GM12878 (cell line): ENCODE measurements at places on chromosomes 3 and 15. TPM values are rescaled to one million over a fixed set of nuclear protein-coding genes. Genes with fewer than 3 reads are reported as not detected.
A peak's percentile ranks its signal among the peaks of the same experiment; 100 is the strongest.

DNA sequence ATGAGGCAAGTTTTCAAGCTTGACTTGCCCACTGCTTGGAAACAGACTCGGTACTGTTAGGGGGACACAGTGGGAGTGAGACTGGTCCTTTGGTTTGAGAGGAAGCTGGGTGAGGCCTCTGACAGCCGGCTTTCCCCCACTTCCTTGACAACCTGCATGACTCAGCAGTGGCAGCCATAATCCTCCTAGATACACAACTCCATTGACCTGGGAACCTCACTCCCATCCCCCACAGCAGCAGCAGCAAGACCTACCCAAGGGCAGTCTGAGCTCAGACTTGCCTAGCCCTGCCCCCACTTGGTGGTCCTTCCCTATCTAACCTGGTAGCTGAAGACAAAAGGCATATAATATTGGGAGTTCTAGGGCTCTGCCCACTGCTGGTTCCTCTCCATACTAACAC is 1043.5 kb upstream of the ALCAM start:
- no peaks in the 10 kb centered on the region for H3K36me3 ChIP-seq
- no peak overlapping the region for H3K4me3 ChIP-seq
- no peak for DNase-seq
- no peaks in the 10 kb centered on the region for H3K27me3 ChIP-seq
- H3K27ac ChIP-seq = no peak overlapping the region

- peaks cover 2% of the 10 kb centered on the region for H3K27me3 ChIP-seq
- no peak overlapping the region for H3K4me3 ChIP-seq
- H3K4me1 ChIP-seq = no peaks in the 10 kb centered on the region
- H3K27ac ChIP-seq = no peak overlapping the region
Observed at GRCh38 chr3:32603064-32603463, 32.4 kb upstream of the DYNC1LI1 start.

- DNase-seq = peak; percentile 98
- peaks cover 52% of the 10 kb centered on the region for H3K4me1 ChIP-seq
- no peak overlapping the region for H3K4me3 ChIP-seq
- no peaks in the 10 kb centered on the region for H3K36me3 ChIP-seq
Observed at GRCh38 chr3:126911162-126912026, 71.5 kb upstream of the PLXNA1 start.

DNA sequence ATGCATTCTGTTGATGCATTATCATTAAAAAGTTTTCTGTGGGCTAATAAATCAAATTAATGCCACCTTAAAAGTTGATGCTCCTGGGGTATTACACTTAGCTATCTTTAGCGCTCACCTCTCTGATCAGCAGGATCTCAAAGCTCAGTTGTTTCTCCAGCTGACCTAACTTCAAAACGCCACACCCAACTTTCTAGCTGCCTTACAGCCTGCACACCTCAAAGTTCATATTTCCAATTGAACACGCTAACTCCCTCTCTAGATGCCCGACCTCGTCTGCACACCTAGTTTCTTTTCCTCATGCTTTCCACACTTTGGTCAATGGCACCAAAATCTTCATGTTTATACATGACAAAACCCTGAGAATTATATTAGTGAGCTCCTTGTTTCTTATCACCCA is 98.2 kb upstream of the AGTR1 start:
- H3K27ac ChIP-seq = no peak overlapping the region
- H3K36me3 ChIP-seq = no peaks in the 10 kb centered on the region
- no peak overlapping the region for H3K4me3 ChIP-seq
- no peaks in the 10 kb centered on the region for H3K27me3 ChIP-seq
- DNase-seq = no peak

- peaks cover 7% of the 10 kb centered on the region for H3K36me3 ChIP-seq
- H3K27me3 ChIP-seq = no peaks in the 10 kb centered on the region
- DNase-seq = no peak
- no peak overlapping the region for H3K27ac ChIP-seq
- H3K4me1 ChIP-seq = peaks cover 3% of the 10 kb centered on the region; the same call in 1 of the 2 replicates
Observed at GRCh38 chr3:38509732-38510131, 13.6 kb downstream of the EXOG start.

- no peak overlapping the region for H3K27ac ChIP-seq
- H3K4me3 ChIP-seq = no peak overlapping the region
- no peaks in the 10 kb centered on the region for H3K27me3 ChIP-seq
- no peaks in the 10 kb centered on the region for H3K36me3 ChIP-seq
- H3K4me1 ChIP-seq = no peaks in the 10 kb centered on the region
- DNase-seq = no peak
Observed at GRCh38 chr15:25058080-25058785, 103.4 kb downstream of the SNRPN start.

- H3K4me3 ChIP-seq = no peak overlapping the region
- H3K27ac ChIP-seq = no peak overlapping the region
- no peaks in the 10 kb centered on the region for H3K36me3 ChIP-seq
Observed at GRCh38 chr15:93168910-93169309, 79.9 kb upstream of the RGMA start.

DNA sequence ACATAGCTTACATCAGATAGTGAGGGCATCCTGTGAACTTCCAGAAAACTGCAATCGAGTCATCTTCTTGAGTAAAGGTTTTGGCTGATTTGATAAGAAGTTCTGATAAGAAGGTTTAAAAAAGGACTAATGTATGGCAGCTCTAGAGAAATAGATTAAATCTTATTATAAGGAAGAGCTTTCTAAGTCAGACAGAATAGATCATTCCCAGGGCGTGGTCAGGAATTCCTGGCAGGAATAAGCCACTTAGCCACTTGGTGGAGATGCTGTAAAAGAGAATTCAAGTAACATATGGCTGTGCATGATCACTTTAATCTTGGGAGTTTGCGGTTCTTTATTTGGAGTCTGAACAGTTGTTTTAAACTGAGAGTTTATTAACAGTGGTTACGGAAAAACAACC is 17.4 kb downstream of the PGBD4 start:
- DNase-seq = no peak
- no peaks in the 10 kb centered on the region for H3K27me3 ChIP-seq
- H3K4me1 ChIP-seq = no peaks in the 10 kb centered on the region
- no peaks in the 10 kb centered on the region for H3K36me3 ChIP-seq
- no peak overlapping the region for H3K4me3 ChIP-seq

- H3K27me3 ChIP-seq = no peaks in the 10 kb centered on the region
- no peak for DNase-seq
- peaks cover 26% of the 10 kb centered on the region for H3K4me1 ChIP-seq
- H3K4me3 ChIP-seq = peak within 1 kb of the TSS; percentile 97
Observed at GRCh38 chr15:67542420-67543347, at the start of gene MAP2K5. TSS of gene MAP2K5 (plus strand) at chr15:67542703. CDS start at chr15:67543336, 633 bp downstream.

DNA sequence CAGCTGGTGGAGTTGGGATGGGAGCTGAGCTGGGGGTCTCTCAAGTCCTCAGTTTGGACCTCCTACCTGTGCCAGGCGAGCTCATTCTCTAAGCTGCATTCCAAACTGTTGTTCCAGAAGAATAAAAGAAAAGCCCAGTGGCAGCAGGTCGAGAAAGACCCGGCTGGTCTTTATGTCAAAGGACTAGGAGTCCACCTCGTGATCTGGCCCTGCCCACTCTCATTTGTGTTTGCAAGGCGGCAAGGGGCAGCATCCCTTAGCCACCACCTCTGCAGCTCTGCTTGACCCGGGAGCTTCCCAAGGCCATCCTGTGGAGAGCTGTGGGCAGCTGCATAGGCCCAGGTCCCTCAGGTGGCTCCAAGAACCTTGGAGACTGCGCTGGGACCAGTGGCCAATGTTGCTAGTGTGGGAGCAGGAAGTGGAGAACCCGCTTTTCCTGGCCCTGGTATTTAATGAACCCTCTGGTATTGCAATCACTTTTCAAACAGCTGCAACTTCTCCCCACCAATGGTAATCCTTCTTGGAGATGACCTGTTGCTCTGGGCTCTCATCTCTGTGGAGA is 30.9 kb downstream of the KY start:
- no peak overlapping the region for H3K4me3 ChIP-seq
- H3K27ac ChIP-seq = no peak overlapping the region
- H3K4me1 ChIP-seq = no peaks in the 10 kb centered on the region

GRCh38 chr3:29605845-29606244 is 325.0 kb downstream of the RBMS3 start:
- H3K36me3 ChIP-seq = no peaks in the 10 kb centered on the region
- no peaks in the 10 kb centered on the region for H3K4me1 ChIP-seq

DNA sequence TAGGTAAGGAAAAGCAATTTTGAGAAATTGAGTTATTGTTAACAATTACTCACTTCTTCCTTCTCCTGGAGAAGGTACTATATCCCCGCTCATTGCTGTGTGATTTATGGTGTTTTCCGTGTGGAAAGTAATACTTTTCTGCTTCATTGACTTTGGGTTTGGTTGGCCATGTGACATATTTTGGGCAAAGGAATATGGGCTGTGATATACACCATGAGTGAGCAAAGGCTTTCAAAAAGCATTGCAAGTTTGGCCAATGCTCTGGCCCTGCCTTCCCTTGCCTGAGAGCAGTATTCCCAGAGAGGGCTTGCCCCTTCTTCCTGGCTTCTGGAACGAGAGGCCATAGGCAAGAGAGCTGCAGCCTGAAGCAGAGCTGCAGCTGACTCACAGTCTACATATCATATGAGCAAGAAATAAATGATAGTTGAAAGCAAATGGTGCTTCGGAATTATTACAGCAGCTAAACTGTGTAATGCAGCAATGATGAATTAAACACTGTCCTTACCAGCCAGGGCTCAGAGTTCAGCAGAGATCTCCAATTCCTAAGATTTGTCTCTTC is 216.8 kb upstream of the CD96 start:
- no peak overlapping the region for H3K4me3 ChIP-seq
- no peaks in the 10 kb centered on the region for H3K36me3 ChIP-seq
- H3K4me1 ChIP-seq = no peaks in the 10 kb centered on the region
- H3K27ac ChIP-seq = no peak overlapping the region

- DNase-seq = peak; percentile 72
- no peaks in the 10 kb centered on the region; the same call in 1 of the 2 replicates for H3K36me3 ChIP-seq
- peak within 1 kb of the TSS; percentile 75 for H3K27ac ChIP-seq
- no peaks in the 10 kb centered on the region for H3K27me3 ChIP-seq
Observed at GRCh38 chr3:159988617-159989271, at the start of gene IL12A. TSS of gene IL12A (plus strand) at chr3:159988835.

DNA sequence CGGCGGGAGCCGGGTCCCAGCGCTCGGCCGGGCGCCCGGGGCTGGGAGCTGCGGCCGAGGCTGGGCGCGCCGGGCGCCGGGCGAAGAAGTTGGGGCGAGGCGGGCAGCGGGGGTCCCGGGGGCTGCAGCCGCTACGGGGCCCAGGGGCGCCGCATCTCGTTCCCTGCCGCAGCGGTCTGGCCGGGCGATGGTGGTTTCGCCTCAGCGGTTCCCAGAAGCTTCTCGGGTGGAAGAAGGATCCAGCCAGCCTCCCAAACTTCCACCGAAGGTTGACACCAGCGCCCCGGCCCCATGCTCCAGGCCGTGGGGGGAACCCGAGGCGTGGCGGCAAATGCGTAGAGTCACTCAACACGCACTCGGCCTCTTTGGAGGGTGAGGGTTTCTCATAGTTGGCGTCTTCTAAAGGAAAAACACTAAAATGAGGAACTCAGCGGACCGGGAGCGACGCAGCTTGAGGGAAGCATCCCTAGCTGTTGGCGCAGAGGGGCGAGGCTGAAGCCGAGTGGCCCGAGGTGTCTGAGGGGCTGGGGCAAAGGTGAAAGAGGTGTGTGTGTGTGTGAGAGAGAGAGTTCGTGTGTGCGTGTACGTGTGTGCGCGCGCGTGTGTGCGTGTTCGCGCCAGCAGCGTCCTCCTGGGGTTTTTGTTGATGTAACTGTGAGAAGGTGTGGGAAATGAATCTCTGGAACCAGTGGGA is 940 bp downstream of the BOC start:
- no peak overlapping the region; the same call in 1 of the 2 replicates for H3K4me3 ChIP-seq
- H3K36me3 ChIP-seq = no peaks in the 10 kb centered on the region
- peaks cover 26% of the 10 kb centered on the region for H3K27me3 ChIP-seq
- no peaks in the 10 kb centered on the region for H3K4me1 ChIP-seq
- H3K27ac ChIP-seq = no peak overlapping the region
- no peak for DNase-seq

DNA sequence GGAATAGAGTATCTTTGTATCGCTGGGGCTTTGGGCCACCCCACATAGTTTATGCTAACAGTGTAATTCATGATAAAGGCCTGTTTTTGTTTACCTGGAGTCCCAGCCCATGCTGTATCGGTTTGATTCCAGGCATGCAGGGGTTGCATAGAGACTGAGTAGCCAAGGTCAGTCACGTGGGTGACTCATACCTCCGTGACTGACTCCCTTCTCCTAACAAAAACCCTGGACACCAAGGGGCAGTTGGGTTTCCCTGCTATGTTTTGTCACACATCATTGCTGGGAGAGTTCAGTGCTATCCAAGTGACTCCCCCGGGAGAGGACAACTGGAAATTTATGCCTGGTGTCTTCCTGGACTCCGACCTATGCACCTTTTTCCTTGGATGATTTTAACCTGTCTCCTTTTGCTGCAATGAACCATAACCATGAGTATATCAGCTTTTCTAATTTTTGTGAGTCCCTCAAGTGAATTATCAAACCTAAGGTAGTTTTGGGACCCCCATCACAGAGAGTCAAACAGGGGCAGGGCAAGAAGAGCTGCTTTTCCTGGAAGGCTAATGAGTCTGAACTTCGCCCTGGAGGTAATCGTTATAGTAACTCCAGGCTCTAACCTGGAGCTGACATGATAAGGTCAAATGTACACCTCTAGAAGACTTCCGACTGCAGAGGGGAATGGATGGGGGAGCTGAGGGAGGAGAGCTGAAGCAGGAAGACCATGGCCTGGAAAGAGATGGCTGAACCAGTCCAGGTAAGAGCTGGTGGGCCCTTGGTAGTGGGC is 57.0 kb downstream of the SRGAP3 start:
- DNase-seq = no peak
- no peak overlapping the region for H3K27ac ChIP-seq
- H3K27me3 ChIP-seq = no peaks in the 10 kb centered on the region
- H3K4me3 ChIP-seq = no peak overlapping the region
- no peaks in the 10 kb centered on the region for H3K36me3 ChIP-seq

- H3K4me3 ChIP-seq = no peak overlapping the region
- DNase-seq = no peak
- H3K4me1 ChIP-seq = no peaks in the 10 kb centered on the region
Observed at GRCh38 chr3:42529468-42529867, 27.0 kb downstream of the VIPR1 start.

GRCh38 chr3:138367911-138368310 is 19.5 kb downstream of the MRAS start:
- H3K4me3 ChIP-seq = no peak overlapping the region
- H3K27ac ChIP-seq = no peak overlapping the region
- H3K36me3 ChIP-seq = no peaks in the 10 kb centered on the region
- DNase-seq = no peak
- H3K4me1 ChIP-seq = peaks cover 17% of the 10 kb centered on the region

ISY1 gene
- 36.8 and 38.6 TPM in 2 replicates for total RNA-seq

GPR62 gene
- not detected in 2 replicates for total RNA-seq

ALPK3 gene
- total RNA-seq = 0.05 TPM in 2 replicates

CLDN18 gene
- total RNA-seq = 0.26 and 0.32 TPM in 2 replicates

GP9 gene
- not detected in 2 replicates for total RNA-seq

CKMT1A gene
- total RNA-seq = 0.13 TPM in 1 of 2 replicates, not detected in the other

ARPIN gene
- not detected in 2 replicates for total RNA-seq

PTPRG gene
- total RNA-seq = 3.0 and 3.2 TPM in 2 replicates

DPPA4 gene
- 0.40 and 0.90 TPM in 2 replicates for total RNA-seq

PLSCR1 gene
- total RNA-seq = 40.5 and 42.1 TPM in 2 replicates

SIN3A gene
- total RNA-seq = 62.2 and 63.6 TPM in 2 replicates
